ENCODE measurements at places on chromosomes 7 and 10.
A peak's percentile ranks its signal among the peaks of the same experiment; 100 is the strongest.

GRCh38 chr10:97731346-97732051 is 5.4 kb upstream of the ZFYVE27 start:
- DNase-seq: peak; percentile 67

DNA sequence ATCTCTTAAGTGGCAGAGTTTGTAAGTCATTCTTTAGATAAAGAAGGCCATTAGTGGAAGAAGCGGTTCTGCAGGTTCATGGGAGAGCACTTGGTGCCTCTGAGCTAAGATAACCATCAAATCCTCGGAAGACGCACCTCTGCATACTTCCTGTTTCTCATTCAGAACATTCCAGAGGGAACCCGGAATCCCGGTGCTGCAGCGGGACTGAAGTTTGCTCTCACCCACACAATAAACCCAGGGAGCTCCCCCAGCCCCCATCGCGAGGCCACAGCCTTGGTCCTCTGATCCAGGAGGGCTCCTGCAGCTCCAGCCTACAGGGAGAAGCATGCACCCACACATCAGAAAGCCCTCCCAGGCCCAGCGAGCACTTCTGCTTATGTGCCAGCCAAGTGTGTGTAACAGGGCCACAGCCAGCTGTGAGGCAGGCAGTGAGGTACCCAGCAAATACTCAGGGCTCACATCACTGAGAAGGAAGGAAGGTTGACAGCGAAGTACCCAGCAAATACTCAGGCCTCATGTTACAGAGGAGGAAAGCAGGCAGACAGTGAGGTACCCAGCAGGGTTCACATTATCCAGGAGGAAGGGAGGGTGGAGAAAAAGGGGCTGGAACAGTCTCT is 142.4 kb downstream of the DIP2C start:
- no peak for DNase-seq

- no peak for DNase-seq
Observed at GRCh38 chr10:78207776-78208175, 174.1 kb downstream of the RPS24 start.

DNA sequence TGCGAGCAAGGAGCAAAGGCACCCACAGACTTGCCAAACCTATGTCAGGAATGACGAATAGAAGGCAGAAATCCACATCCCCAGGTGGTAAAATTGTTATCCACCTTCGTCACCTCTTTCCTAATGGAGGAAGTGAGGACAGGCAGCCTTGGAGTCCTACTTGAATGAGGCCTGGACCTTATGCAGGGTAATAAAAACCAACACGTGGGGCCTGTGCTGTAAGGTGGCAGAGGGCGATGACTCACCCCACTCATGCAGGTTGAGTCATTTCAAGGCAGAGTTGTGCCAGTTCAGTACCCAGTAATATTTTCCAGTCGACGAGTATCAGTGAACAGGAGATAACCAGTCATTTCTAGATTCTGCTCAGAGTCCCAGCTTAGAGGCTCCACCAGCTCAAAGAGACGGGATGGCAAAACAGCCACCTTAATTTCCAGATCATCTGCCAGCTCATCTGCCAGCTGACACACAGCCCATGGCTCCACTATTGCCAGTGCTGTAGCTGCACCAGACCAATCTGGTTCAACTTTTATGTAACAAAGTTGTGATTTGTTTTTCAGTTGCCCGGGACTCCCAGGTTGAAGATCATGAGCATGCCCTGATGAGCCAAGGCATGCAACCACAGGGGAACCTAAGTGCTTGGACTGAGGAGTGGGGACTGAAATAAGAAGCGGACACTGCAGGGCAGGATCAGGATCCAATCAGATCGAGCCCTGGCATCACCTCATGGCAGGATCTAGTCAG is 176.2 kb upstream of the ITGB1 start:
- DNase-seq: no peak

GRCh38 chr7:12401538-12402364 is 1.9 kb downstream of the VWDE start:
- DNase-seq: no peak

- peak; percentile 35 for DNase-seq
Observed at GRCh38 chr7:82740246-82740848, 296.8 kb upstream of the CACNA2D1 start.

GRCh38 chr10:132886211-132887099 is 55.9 kb downstream of the CFAP46 start:
- no peak for DNase-seq
